ENCODE measurements at places on chromosomes 5 and 9.

DNA sequence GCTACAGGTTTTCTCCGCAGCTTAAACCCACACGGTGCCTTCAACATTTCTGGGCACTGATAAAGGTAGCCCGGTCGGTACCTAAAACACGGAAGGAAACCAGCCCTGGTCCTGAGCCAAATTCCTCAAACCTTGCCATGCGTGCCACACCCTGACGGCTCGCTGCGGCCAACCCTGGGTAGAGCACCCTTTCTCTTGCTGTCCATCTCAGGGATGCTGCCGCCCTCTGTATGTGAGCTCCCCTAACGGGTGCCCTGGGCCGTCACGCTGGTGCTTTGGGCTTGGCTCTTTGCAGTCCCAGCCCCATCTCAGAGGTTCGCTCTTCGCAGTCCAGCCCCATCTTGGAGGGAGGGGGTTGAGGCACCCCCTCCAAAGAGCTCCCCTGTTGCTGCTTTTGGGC, 43.9 kb downstream of the PNPLA7 start:
- no peak for DNase-seq

GRCh38 chr5:159178978-159179377, 30.4 kb downstream of the RNF145 start:
- no peak for DNase-seq

GRCh38 chr5:122063836-122064235, 14.2 kb downstream of the LOX start:
- DNase-seq, result no peak

DNA sequence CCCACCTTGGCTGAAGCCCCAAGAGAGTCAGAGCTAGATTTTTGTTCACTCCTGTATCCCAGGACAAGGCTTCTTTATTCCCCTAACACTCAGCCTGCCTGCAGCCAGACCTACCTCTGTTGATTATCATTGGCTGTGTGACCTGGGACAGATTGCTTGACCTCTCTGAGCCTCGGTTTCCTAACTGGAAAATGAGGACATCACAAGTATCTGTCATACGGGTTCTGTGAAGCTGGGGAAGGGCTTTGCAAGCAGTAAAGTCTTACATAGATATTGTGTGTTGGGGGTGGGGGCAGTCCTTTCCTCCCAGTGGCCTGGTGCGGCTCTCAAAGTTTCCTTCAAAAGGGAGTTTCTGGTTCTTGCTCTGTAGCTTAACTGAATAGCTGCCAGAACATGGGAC, 2.5 kb upstream of the NEK6 start:
- DNase-seq, result no peak

DNA sequence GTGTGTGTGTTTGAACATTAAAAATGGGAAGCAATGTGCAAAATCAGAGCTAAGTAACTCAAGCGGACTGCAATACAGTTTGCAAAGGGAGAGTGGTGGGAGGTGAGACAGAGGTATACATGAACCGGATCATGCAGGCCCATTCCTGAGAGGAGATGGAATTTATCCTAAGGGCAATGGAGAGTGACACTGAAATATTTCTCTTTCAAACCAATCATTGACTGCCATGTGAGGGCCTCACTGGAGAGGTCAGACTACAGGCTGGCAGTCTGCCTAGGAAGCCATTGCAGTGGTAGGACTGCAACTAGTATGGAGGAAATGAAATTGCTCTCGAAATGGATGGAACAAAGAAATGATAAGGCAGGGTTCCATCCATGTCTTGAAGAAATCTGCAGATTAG, 34.8 kb downstream of the TNFSF15 start:
- no peak for DNase-seq

GRCh38 chr5:133718457-133718856, 106.1 kb upstream of the FSTL4 start:
- no peak for DNase-seq

- no peak for DNase-seq
These were observed 117.5 kb upstream of the OTULINL start for GRCh38 chr5:14464096-14464495.

DNA sequence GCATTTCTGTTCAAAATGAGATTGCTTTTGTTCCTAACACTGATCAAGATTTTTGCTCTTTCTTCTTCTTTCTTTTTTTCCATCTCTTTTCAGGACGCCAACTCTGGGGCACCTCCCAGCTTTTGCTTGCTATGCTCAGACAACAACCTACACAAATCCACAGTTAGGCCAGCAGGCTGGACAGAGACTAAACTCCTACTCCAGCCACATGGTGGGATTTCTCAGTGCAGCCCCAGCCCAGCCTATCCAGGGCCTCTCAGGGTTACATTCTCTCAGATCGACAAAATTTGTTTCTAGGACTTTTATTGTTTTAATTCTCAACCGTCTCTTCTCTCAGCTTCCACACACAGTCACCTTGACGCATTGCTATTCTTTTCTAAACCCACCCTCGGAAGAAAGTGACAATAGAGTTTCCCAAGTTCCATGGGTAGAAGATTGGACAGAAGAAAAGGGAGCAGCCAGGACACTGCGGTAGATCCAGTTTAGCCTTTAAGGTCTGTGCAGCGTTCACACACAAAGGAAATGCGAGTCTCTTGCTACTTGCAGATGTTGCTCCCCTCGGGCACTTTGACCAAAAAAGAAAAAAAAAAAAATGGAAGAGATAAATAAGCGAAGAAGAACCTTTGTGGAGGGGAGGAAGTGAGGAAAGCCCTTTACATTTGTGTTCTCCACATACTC, 588.6 kb upstream of the GRAMD2B start:
- DNase-seq, result no peak

- no peak for DNase-seq
These were observed 103.5 kb upstream of the PTCH1 start for GRCh38 chr9:95620314-95620713.

- DNase-seq, result no peak
These were observed 4.1 kb upstream of the KCNMB1 start for GRCh38 chr5:170393235-170393634.

- no peak for DNase-seq
These were observed 4.3 kb downstream of the CACNA1B start for GRCh38 chr9:137881591-137882505.

GRCh38 chr5:136062366-136063274, 33.8 kb downstream of the TGFBI start:
- no peak for DNase-seq

- no peak for DNase-seq
These were observed 5.7 kb upstream of the MTAP start for GRCh38 chr9:21796768-21797167.

- no peak for DNase-seq
These were observed 13.9 kb downstream of the LHFPL2 start for GRCh38 chr5:78634634-78635033.

DNA sequence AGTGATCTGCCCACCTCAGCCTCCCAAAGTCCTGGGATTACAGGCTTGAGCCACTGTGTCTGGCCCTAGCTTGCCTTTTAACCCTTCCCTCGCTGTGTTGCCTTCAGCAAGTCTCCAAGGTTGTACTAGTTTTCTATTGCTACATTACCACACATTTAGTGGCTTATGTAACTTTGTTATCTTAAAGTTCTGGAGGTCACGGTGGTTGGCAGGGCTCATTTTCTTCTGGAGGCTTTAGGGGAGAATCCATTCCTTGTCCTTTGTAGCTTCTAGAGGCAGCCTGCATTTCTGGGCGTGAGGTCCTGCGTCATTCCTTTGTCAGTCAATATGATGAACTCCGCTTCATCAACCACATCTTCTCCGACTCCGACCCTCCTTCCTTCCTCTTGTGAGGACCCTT, 2.9 kb upstream of the PRRC2B start:
- DNase-seq, result no peak

GRCh38 chr9:19965336-19965735, 176.5 kb upstream of the SLC24A2 start:
- no peak for DNase-seq

GRCh38 chr5:157295247-157295646, 29.3 kb downstream of the CYFIP2 start:
- no peak for DNase-seq

- no peak for DNase-seq
These were observed 549.0 kb upstream of the ZNF608 start for GRCh38 chr5:125295405-125295872.

- no peak for DNase-seq
These were observed 35.4 kb downstream of the LHX3 start for GRCh38 chr9:136169495-136169894.

DNA sequence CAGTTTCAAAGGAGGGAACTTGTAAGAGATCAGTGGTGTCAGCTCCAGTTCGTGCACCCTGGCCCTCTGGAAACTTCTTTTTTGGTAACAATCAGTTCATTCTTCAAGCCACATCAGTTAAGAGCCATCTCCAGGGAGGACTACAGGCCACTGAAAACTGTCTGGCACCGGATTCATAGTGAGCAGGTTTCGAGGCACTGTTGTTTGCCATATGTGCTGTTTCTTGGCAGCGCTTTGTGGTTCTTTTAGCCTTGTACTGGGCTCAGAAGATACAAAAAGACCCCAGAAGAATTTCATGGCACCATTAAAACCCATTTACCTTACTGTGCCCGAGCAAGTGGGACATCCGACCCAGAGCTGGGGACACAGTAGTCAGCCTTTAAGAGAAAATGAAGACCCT, 68.5 kb downstream of the OTULIN start:
- no peak for DNase-seq

DNA sequence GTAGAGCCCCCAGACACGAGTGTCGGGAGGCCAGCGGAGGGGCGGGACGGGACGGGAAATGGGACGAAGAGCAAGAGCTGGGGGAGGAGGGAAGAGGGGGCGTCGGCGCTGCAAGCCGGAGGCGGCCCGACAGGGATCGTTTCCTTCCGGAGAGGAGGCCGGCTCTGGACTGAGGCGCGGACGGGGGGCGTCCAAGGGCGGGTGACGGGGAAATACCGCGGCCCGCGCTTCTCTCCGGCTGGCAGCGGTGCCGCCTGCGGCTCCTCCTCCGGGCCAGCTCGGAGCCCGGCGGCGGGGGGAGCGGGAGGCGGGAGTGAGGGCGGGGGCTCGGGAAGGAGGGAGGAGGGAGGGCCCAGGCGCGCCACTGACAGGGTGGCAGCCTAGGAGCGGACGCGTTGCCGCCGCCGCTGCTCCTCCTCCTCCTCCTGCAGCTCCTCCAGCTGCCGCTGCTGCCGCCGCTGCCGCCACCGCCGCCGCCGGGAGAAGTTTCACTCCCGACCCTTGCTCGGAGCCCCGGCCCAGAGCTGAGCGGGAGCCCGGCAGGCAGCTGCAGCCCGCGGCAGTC, at the start of gene CHSY3:
Gene CHSY3 (plus strand): TSS at position 364 of the 565 bp plus-strand sequence.
- DNase-seq, result no peak

GRCh38 chr5:129474544-129474943, 14.4 kb downstream of the ADAMTS19 start:
- no peak for DNase-seq

DNA sequence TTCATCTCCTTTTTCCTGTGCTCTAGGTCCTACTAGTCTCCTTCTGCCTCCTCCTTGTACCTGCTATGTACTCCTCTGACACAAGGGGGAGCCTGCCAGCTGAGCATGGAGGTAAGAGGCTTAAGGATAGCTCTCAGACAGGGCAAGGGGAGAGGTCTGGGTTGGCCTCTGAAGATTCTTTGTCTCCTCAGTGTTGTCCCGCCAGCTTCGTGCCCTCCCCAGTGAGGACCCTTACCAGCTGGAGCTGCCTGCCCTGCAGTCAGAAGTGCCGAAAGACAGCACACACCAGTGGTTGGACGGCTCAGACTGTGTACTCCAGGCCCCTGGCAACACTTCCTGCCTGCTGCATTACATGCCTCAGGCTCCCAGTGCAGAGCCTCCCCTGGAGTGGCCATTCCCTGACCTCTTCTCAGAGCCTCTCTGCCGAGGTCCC, 3.8 kb downstream of the CREB3 start:
- DNase-seq, result peak; percentile 39

- DNase-seq, result no peak
These were observed 353 bp downstream of the ACSL6 start for GRCh38 chr5:132010989-132011621.

DNA sequence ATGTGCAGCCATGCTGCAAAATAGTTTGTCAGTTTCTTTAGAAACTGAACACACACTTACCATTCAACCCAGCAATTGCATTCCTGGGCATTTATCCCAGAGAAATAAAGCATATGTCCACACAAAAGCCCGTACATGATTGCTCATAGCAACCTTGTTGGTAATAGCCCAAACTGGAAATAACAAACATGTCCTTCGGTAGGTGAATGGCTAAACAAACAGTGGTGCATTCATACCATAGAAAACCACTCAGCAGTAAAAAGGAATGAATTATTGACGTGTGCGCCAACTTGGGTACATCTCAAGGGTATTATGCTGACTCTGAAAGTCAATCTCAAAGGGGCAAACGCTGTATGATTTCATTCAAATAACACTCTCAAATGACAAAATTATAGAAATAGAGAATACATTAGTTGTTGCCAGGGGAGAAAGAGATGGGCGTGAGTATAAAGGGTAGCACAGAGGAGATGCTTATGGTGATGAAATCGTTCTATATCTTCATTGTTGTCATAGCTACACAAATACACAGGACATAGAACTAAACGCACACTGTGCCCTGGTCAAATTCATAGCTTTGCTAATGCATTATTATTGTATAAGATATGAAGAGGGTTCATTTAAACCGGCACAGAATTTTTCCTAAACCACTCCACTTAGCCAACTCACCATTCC, 58.2 kb downstream of the DRD1 start:
- DNase-seq, result no peak

GRCh38 chr5:21391506-21391905, 1403.5 kb upstream of the CDH18 start:
- no peak for DNase-seq

- DNase-seq, result peak; percentile 16
These were observed 24.4 kb downstream of the RNF145 start for GRCh38 chr5:159184858-159185381.

GRCh38 chr5:147101659-147102369, 133.0 kb upstream of the STK32A start:
- no peak for DNase-seq

- no peak for DNase-seq
These were observed 44.1 kb upstream of the ERBIN start for GRCh38 chr5:65882278-65882677.

GRCh38 chr5:113102121-113102531, 125.5 kb downstream of the DCP2 start:
- DNase-seq, result no peak

- no peak for DNase-seq
These were observed 456.6 kb downstream of the ARHGEF28 start for GRCh38 chr5:74082512-74083055.

DNA sequence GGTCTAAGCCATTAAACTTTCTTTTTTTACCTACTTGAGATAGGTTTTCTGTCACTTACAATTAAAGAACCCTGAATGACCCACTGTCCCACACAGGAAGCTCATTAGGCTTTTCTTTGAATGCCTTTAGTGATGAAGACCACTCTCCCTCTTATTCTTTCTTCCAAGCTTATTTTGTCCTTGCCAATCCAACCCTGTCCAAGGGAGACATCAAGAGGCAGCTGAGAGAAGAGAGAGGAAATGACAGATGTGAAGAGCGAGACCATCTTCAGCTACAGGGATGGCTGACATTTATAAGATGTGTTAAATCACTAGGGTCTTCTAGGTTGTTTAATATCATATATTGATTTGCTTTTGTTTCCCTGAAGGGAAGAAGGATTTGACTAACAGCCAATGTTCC, 133.5 kb downstream of the FAM114A2 start:
- DNase-seq, result no peak

GRCh38 chr5:135012033-135012588, 21.9 kb downstream of the PITX1 start:
- DNase-seq, result no peak

Measured in activated T-helper 9 cell treated with anti-CD3 and anti-CD28 coated beads, Interleukin-2, amount 50 U/mL, for 16 hours (primary cell).